SIG-M5 (cell line): ENCODE measurements at places on chromosomes 7 and 10.

DNA sequence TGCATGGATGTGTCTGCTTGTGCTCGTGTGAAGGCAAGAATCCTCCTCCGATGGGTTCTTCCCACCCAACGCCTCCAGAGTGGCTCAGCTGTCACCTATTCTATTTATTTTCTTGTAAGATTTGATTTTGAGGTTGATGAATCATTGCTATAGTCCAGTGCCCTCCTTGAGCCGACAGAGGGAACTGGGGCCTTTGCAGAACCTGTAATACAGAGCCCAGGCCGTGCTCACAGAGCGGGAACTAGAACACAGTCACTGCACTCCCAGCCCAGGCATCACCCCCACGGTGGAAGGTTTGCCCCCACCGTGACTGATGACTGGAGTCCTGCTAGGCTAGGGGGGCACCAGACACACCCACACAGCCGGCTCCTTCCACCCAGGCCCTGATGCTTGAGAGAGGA lies 2.0 kb downstream of the RARRES2 start:
- no peak for DNase-seq

DNA sequence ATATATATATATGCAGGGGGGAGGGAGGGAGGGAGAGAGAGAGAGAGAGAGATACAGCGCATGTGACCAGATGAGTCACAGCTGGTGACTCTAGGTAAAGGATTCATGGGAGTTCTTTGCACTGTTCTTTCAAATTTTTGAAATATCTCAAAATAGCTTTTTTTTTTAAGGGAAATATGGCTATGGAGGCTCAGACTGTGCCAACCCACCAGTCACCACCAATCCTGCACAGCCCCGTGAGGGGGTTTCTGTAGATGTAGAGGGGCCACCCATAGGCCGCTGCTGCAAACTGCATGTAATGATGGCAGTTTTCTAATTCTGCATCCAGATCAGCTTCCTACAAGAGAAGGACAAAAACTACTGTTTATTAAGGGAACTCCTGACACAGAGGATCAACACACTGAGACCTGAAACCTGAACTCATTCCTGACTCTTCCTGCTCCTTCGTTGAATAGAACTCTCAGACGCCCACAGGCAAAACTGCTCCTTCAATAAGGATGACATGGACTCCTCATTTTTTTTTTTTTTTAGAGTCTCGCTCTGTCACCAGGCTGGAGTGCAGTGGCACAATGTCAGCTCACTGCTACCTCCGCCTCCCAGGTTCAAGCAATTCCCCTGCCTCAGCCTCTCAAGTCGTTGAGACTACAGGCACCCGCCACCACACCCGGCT lies 17.3 kb downstream of the DAGLB start:
- DNase-seq: no peak

DNA sequence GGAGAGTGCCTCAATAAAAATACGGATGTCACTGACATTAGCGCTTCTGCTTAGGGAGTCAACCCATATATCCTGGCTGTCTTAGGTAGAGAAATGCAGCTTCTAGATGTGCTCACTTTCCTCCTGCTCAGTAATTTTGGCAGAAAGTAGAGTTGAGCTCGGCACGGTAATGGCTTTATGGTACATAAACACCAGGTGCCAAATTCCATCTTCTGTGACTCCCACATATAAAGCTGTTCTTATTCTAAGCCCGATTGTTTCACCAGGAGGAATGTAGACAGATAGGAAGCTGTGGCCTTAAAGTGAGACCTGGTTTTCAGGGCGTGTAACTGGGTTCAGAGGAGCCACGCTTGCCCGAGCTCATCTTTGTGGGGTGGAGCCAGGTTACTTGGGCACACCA lies 143.7 kb downstream of the CREB5 start:
- DNase-seq: no peak

GRCh38 chr7:44461387-44461786 lies 29.1 kb downstream of the NUDCD3 start:
- no peak for DNase-seq

- no peak for DNase-seq
Observed at GRCh38 chr10:51886438-51887068, 187.2 kb upstream of the CSTF2T start.

DNA sequence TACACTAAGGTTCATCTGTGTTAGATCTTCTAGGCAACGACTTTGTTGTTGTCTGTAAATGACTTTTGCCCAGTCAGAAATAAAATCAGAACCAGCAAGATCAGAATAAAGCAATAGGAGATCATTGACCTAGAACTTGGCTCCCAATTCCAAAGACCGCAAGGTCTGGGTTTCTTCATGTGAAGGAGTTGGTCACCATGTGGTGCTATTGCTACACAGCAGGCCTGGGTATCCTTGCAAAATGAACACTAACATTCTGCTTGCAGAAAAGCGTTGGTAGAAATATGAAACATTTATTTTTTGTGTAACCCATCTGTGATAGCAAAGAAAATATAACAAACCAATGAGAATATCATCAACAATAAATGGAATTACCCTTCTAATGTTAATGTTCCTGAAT lies 831.0 kb downstream of the NXPH1 start:
- no peak for DNase-seq

- DNase-seq: no peak
Observed at GRCh38 chr7:121608785-121609184, 212.7 kb upstream of the FAM3C start.

GRCh38 chr7:17185690-17186070 lies 112.8 kb upstream of the AHR start:
- DNase-seq: peak; percentile 32

DNA sequence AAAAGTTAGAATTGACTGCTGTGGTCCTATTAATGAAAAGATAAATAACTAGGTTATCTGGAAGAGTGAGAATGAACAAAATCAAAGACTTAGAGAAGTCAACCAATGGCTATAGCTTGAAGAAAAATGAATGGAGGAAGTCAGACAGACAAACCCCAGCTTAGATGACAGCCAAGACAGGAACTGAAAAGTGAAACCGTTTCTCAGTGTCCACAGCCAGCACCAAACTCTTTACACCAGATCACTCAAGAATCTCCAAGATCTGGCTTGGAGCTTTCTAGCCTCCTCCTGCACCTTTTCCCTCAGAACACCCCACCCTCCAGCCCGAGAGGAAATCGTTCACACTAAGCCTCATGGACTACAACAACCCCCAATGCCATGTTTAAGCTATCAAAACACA lies 167.0 kb downstream of the SFMBT2 start:
- no peak for DNase-seq

- DNase-seq: no peak
Observed at GRCh38 chr10:95759233-95759826, 3.4 kb downstream of the ENTPD1 start.

DNA sequence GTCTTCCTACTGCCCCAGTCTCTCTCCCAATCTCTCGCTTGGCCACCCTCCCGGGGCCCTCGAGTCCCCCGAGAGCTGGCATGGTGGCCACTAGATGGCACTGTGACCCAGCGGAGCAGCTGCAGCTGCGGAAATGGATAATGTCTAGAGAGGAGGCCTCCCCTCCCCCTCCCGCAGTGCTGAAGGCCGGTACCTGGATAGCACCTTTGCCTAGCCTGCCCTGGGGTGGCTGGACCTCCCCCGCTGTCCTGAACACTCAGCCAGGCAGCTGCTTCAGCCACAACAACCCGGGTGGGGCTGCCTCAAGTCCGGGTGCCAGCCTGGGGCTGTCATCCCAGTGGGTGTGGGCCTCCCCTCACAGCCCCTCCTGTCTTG lies 65.2 kb downstream of the GOLGA7B start:
- DNase-seq: no peak

GRCh38 chr10:69644658-69645295 lies 14.7 kb downstream of the FAM241B start:
- no peak for DNase-seq

DNA sequence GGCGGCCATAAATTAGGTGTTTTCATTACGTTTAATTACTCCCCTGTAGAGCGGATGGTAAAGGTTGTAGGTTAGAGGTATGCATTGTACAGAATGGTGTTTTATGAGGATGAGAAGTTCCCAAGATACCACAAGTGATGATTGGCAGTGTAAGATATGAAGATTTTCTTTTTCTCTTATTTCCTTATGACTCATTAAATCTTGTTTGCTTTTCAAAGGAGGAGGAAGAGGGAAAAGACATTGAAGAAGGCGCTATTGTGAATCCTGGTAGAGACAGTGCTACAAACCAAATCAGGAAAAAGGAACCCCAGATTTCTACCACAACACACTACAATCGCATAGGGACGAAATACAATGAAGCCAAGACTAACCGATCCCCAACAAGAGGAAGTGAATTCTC lies 133.9 kb downstream of the AASS start:
- DNase-seq: no peak

GRCh38 chr7:47408675-47409074 lies 173.2 kb downstream of the TNS3 start:
- no peak for DNase-seq

DNA sequence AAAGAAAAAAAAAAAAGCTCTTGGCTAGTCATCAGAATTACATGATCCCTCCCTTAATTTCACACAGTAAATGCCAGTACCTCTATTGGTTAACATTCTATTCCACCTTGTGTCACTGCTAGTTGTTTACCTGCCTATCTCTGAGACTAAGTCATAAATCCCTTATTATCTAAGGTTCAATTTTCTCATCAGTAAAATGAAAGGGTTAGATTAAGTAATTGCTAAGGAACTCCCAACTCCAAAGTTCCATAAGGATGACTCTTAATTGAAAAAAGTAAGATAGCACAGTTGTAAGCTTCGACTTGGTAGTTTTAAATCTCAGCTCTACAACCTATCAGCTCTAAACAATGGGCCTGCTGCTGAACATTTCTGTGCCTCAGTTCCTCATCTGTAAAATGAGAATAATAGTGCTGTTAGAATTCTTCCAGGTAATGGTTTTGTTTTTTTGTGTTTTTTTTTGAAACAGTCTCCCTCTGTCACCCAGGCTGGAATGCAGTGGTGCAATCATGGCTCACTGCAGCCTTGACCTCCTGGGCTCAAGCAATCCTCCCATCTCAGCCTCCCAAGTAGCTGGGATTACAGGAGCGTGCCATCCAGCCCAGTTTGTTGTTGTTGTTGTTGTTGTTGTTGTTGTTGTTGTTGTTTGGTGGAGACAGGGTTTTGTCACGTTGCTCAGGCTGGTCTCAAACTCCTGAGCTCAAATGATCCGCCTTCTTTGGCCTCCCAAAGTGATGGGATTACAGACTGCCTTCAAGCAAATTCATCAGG lies 35.6 kb downstream of the SRPK2 start:
- no peak for DNase-seq

- DNase-seq: no peak
Observed at GRCh38 chr7:21603972-21604749, 61.3 kb downstream of the DNAH11 start.
